ENCODE measurements at places on chromosomes 11 and 22.

DNA sequence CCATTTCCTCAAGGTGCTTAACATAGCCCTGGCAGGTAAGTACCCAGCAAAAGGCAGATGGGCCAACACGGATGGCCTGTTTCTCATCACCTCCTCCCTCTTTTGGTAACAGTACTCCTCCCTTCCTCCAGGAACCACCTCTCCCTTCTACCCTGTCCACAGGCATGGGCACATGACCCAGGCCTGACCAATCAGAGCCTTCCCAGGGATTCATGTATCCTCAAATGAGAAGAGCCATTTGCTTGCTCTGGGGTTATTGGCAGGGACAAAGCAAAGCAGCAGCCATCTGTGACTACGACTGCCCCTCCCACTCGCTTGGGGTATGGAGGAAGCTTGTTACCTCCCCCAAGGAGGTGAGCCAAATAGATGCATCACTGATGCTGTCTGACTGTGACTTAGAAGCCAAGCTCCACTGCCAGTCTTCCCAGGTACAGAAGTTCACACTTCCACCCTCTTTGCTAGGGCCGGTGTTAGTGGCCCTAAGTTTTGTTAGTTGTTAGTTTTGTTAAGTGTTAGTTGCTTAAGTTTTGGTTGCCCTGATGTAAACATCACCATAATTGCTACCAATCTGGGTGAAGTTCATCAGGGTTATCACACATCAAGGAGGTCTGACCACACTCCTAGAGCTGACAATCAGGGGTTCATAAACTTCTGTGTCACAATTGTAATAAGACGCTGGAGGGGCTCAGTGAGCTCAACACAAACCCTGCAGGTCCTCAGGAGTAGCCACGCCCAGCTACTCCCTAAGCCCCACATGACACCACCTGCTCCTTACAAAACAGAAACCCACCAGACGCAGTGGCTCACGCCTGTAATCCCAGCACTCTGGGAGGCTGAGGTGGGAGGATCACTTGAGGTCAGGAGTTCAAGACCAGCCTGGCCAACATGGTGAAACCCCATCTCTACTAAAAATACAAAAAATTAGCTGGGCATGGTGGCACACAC lies 57.3 kb downstream of the ARFGAP3 start:
- DNase-seq: no peak

DNA sequence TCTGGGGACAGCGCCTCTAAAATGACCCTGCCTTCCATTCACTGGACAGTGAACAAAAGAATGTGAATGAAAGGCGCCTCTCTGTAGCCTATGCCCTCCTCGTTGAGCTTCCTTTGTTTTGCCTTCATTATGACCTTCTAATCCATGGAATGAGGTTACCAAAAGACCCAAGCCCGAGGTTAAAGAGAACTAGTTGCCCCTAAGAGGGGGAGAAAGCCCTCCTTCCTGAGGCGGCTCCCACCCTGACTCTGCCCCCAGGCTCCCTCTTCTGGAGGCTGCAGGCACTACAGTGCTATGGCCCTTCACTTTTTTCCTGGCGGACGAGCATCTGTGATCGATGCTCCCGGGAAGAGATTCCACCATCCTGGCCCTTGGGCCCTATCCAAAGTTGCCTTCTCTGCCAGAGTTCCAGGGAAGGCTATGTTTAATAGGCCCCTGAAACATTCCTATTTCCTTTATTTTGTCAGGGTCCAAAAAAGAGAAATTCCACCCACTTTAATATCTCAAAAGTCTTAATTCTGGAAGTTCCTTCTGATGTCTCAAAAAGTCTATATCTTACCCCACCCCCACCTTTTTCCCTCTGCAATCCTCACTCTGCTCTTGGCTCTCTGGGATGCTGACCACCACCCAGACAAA lies 147.3 kb downstream of the FEZ1 start:
- DNase-seq: peak; percentile 6

- no peak for DNase-seq
Observed at GRCh38 chr11:32809313-32809712, 14.9 kb upstream of the CCDC73 start.

DNA sequence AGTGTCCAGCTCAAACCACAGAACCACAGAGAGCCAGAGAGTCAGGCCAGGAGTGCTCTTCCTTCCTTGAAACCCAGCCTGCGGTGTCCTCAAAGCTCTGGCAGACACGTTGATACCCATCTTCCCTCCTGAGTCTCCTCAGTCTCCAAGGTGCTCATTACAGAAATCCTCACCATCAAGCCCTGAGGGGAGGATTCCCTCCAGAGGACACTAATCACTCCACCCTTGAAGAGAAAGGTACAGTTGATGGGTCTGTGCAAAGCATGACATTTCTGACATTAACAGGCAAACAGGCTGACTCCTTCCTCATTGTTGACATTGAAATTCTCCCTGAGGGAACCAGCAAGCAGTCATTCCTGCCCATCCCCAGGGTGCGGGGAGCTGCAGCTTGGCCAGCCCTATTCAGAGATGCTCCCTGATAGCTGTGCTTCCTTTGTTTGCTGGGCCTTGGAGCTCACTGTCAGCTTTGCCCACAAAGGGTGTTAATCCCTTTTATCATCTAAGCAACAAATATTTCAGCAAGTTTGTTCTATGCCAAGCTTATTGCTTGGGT lies 101.7 kb upstream of the CSNK2A3 start:
- no peak for DNase-seq

DNA sequence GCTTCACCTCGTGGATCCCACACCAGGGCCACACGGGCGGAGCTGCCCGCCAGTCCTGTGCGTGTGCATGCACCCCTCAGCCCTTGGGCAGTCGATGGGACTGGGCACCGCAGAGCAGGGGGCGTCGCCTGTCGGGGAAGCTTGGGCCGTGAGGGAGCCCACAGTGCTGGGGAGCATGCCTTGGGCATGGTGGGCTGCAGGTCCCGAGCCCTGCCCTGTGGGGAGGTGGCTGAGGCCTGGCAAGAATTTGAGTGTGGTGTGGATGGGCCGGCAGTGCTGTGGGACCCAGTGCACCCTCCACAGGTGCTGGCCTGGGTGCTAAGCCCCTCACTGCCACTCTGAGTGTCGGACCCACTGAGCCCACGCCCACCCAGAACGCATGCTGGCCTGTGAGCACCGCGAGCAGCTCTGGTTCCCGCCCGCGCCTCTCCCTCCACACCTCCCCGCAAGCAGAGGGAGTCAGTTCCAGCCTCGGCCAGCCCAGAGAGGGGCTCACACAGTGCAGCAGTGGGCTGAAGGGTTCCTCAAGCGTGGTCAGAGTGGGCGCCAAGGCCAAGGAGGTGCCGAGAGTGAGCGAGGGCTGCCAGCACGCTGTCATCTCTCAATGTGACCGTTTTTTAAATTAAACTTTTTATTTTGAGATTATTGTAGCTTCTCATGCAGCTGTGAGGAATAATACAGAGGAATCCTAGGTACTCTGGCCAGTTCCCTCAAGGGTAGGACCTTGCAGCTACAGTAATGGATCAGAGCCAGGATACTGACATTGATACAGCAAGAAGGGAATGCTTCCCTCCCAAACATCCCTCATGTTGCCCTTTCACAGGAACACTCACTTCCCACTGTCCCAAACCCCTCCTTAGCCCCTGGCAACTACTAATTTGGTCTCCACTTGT lies 127.7 kb downstream of the CRYBB2 start:
- DNase-seq: no peak

DNA sequence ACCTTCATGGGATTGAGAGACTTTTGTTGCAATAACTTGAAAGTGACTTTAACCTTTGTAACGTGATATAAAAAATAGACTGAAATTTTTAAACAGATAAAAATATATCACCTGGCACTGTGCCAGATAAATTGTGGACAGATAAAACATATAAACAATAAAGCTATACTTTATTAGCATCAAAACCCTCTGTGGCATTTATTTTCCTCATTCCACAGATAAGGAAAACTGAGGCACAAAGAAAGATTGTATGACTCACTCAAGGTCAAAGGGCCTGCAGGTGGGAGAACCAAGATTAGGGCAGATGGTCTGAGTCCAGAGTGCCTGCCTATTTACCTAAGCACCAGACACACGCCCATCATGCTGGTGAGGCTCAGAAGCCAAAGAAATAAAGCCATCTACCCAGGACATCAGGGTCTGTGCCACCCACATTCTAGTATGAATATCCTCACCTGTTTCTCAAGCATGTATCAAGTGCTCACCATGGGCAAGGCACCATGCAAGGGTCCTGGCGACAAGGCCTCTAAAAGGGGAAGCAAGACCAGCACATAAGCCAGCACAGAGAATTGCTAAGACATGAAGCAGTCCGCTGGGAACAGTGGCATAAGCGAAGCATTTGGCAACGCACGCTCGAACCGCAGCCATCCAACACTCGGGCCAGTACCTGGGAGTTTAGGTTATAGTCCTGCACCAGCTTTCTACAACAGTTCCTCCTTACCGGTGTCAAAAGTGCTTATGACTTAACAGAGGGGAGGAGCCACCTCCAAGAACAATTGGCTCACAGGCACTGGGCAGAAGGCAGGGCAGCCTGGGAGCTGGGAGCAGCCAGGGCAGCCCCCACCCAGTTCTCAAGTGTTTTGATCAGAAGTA lies 17.6 kb downstream of the MYH9 start:
- DNase-seq: no peak

DNA sequence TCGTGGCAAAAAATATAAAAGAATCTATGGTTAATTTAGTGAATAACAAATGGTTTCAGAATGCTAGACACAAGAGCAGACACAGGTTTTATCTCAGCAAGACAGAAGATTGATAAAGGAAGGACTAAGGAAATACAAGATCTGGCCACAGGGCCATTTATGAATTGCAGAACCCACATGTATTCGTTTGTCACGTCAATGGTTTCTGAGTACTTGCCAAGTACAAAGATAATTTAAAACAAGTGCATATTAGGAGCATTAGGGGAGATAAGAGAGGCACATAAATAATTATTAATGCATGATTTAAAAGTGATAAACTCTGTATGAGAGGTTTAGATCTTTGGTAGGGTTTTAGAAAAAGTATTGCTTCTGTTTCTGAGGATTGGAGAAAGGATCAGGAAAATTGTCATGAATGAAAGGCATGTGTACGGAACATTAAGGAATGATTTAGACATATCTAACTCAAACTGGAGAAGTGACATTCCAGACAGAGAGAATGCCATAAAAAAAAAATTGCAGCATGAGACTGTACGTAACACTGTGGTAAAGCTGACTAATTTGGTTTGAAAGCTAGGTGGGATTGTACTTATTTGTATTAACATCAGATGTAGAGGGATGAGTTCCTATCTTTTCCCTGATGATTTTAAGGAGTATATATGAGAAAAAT lies 727.1 kb downstream of the NELL1 start:
- no peak for DNase-seq

GRCh38 chr22:23878219-23878618 lies 16.0 kb upstream of the MIF start:
- no peak for DNase-seq

GRCh38 chr22:37796079-37796478 lies 11.7 kb upstream of the GCAT start:
- no peak for DNase-seq

DNA sequence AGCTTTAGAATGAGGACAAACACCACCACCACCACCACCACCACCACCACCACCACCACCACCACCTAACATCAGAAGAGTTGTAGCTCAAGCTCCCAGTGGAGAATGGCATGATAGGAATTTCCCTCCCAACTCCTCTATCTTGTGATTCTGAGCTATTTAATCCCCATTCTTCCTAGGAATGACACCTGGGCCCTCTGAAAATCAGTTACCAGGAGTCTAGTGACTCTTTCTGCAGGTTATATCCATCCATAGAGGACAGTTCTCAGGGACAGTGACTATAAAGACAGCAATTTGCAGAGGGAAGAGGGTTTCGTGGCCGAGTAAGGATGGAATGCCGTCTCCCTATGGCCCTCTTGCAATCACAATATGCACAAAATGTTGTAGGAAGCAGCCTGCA lies 27.8 kb downstream of the MYH9 start:
- no peak for DNase-seq

DNA sequence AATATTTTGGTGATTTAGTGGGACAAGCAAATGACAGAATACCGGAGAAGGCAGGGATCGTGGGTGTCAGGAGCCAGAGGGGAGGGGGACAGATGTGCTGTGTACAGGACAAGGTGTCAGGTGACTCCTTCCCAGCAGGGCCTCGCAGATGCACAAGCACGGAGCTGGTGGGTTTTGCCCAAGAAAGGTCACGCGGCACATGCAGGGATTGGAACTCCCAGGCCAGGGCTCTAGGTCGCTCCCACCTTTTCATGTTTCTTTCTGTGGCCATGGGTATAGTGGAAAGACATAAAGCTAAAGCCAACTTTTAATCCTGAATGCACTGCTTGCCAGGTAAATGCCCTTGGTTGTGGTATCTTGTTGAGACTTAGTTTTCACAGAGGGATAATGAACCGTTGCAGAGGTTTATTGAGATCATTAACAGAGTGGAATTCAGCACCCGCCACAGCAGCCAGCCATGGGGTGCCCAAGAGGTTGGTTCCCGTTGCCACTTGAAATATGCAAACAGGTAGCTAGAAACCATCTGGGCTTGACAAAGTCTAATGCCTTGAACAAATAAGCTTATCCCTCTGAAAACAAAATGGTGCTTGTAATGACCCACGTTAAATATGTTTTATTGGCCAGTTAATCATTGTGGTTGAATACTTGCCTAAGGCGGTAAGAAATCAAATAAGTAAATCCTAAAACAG lies 10.1 kb downstream of the C22orf23 start:
- DNase-seq: no peak
